ENCODE measurements at places on chromosomes 6 and 20.

GRCh38 chr6:70113171-70113570 is 189.7 kb downstream of the COL9A1 start:
- no peak for DNase-seq

DNA sequence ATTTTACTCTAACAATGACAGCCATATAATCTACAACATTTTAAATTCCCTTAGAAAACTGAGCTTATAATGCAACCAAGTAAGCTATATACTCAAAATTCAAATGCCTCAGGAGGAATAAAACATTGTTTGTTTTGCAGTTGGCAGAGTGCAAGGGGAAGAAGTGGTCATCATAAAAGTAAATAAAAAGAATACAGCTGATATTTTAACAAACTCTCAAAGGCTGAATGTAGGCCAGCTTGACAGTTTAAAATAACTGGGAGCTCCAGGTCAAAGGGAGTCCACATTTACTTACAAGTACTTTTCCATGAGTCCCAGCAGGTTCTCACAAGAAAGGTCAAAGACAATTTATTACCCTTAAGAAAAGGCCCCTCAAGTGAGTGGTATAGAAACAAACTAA is 589.8 kb downstream of the BCKDHB start:
- DNase-seq: no peak

- DNase-seq: no peak
These were observed 491.4 kb downstream of the LMBRD1 start for GRCh38 chr6:69305456-69305855.

GRCh38 chr6:109121411-109121810 is 26.1 kb downstream of the CEP57L1 start:
- no peak for DNase-seq

- DNase-seq: no peak
These were observed 8.8 kb downstream of the DEFB129 start for GRCh38 chr20:235891-236290.

- DNase-seq: no peak
These were observed 86.4 kb upstream of the CLDN20 start for GRCh38 chr6:155177363-155177961.

DNA sequence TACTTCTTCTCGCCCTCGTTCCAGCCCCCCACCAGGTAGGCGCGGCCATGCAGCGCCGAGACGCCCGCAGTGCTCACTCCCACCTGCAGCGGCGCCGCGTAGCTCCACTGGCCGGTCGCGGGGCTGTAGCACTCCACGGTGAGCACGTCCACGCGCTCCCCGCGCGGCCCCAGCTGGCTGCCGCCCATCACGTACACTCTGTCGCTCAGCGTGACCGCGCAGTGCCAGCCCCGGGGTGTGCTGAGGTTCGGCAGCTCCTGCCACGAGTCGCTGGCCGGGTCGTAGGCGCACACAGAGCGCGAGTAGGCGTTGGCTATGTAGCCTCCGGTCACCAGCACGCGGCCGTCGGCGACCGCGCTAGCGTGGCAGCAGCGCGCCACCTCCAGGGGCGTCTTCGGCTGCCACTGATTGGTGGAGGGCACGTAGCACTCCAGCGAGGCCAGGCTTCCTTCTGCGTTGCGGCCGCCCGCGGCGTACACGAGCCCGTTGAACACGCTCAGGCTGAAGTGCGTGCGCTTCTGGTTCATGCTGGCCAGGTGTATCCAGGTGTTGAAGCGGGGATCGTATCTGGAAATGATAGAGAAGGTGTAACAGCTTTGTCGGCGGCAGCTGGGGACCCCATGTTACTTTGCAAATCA is 13.7 kb downstream of the KLHL31 start:
- DNase-seq: peak; percentile 94

GRCh38 chr6:135170849-135171248 is 10.3 kb upstream of the MYB start:
- DNase-seq: no peak

- no peak for DNase-seq
These were observed 455.0 kb downstream of the RFPL4B start for GRCh38 chr6:112802144-112802543.

GRCh38 chr20:34389206-34389953 is 26.3 kb downstream of the ITCH start:
- DNase-seq: no peak

DNA sequence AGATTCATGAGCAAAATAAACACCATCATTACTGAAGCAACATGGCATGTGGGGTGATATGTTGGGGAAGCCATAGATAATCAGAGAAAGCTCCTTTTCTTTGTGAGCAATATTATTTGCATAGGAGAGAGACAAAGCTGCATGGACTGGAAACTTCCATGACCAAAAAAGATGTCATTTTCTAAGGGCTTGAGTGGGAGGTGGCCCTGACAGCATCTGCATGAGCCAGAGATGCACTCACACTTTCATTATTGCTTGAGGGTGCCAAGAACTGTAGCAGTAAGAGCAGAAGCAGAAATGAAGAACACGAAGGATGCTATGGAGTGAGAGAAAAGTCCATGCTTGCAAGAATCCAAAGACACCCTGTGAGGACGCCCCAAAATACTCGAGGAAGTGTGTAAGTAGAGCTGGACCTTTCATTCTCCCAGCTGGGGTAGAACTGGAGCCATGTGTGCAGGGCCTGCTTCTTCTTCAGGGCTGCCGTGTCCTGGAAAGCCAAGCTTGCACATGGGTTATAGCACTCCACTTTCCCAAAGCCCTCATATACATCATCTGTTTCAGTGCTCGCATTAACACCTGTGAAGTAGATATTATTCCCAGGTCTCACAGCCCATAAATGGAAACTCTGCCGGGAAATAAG is 851.2 kb downstream of the DHX35 start:
- DNase-seq: no peak

DNA sequence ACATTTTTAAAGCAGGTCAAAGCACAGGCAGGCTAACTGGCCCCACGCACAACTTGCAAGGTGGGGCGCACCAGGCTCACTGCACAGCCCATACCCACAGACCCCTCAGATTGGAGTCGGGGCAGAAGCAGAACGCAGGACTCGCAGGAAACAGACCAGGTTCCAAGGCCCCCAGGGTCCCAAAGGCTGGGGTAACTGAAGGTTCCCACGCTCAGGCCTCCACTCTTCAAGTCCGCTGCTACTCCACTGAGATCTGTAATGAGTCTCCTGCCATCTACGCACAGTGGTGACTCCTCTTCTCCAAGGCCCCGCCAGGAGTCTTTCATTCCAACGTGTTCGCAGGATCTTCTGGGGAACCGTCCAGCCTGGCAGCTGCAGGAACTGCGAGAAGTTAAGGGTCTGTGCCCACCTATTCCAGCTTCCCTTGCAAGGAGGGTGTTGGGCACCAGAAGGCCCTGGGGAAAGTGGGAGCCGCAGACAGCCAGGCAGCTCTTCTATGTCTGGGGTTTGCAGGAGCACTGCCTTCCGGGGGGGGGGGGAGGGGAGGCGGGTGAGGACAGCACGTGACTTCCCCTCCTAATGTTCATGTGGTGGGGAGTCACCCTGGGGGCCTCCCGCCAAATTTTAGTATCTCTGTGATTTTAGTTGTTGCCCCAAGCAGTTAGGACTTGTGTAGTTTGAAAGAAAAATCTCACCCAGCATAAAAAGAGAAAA is 2.0 kb upstream of the TAF4 start:
- DNase-seq: no peak

- no peak for DNase-seq
These were observed 30.0 kb upstream of the PHACTR2 start for GRCh38 chr6:143647732-143648131.

DNA sequence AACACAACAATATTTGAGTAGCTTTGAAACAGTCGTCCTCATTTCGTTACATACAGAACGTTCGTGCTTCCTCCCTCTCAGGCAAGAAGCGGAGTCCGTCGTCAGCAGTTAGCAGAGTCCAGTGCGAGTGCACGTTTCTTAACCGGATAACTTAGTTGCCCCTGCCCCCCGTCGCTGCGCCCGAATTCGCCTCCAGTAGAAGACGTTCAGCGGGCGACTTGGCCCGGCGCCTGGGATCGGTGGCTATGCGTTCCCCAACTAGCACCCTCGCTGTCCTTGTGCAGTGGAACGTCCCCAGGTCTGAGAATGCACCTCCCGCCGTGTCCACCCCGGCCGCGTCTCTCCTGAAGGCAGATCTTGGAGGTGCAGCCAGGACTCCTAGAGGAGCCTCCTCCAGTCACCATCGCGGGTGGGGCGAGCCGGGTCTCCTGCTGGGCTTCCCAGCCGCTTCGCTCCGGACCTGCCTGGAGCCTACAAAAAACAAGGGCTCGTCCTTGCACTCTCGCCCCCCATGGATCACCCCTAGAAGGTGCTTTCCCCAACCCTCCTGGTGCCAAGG is 910 bp upstream of the PCSK2 start:
- DNase-seq: no peak

DNA sequence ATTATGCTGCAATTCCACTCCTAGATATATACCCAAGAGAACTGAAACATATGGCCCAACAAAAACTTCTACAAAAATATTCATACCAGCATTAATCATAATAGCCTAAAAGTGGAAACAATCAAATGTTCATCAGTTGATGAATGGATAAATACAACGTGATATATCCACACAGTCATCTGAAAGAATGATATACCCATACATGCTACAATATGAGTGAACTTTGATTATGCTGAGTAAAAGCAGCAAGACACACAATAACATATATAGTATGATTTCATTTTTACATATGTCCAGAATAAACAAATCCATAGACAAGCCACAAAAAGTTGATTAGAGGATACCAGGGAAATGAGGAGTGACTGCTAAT is 30.7 kb downstream of the CDK19 start:
- DNase-seq: no peak

GRCh38 chr6:43339168-43339567 is 30.3 kb downstream of the ZNF318 start:
- no peak for DNase-seq

GRCh38 chr6:11730641-11731040 is 48.0 kb downstream of the ADTRP start:
- DNase-seq: no peak

GRCh38 chr6:35710241-35710847 is 21.6 kb upstream of the FKBP5 start:
- no peak for DNase-seq

DNA sequence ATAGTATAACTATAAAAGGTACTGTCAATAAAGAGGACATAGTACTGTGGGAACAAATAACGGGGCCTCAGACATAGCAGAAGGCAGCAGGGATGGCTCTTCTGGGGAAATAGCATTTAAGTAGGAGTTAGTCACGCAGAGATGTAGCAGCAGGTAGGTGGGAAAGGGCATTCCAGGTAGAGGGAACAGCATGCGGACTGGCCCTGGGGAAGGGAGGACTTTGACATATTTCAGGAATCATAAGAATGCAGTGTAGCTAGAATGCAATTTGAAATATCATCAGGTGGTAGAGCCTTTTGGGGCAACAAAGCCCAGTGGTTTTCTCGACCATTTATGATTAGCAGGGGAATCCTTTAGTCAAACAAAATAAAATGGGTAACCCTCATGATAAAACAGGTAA is 191.1 kb downstream of the SLC24A3 start:
- no peak for DNase-seq

- no peak for DNase-seq
These were observed 711 bp upstream of the SIRT5 start for GRCh38 chr6:13573669-13574110.

DNA sequence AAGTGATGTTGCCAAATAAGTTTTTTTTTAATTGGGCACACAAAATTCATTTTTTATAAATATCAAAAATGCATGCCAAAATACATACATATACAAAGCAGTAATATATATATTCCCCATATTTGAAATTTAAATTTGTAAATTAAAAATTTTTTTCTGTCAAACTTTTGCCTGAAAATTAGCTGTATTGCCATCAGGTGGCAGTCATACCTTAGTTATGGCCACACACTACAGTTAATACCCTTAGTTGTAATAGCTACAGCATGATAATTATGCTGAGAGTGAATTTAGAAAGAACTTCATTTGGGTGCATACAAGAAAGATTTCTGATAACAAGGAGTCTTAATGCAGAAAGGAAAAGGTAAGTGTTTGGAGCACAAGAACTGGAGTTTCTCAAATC is 46.2 kb upstream of the SDHAF4 start:
- DNase-seq: no peak

DNA sequence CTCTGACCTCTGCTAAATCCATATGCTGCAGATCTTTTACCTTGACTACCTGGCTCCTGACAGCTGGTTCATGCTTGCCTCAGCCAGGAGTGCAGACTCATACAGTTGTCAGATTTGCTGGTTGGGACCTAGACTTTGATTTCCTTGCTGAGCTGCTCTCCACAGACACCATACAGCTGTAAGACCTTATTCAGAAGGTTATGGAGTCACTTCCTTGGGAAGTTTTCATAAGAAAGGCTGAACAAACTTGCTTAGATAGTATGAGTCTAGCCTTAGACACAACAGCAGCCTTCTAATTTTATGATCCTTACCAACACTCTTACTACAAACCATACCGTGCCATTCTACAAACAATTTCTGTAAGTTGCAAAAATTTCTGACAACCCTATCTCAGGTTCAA is 102.9 kb downstream of the EDN1 start:
- no peak for DNase-seq

GRCh38 chr6:44842616-44843015 is 455.1 kb downstream of the CDC5L start:
- no peak for DNase-seq

GRCh38 chr6:143333749-143334520 is 116.6 kb downstream of the ADAT2 start:
- DNase-seq: no peak

DNA sequence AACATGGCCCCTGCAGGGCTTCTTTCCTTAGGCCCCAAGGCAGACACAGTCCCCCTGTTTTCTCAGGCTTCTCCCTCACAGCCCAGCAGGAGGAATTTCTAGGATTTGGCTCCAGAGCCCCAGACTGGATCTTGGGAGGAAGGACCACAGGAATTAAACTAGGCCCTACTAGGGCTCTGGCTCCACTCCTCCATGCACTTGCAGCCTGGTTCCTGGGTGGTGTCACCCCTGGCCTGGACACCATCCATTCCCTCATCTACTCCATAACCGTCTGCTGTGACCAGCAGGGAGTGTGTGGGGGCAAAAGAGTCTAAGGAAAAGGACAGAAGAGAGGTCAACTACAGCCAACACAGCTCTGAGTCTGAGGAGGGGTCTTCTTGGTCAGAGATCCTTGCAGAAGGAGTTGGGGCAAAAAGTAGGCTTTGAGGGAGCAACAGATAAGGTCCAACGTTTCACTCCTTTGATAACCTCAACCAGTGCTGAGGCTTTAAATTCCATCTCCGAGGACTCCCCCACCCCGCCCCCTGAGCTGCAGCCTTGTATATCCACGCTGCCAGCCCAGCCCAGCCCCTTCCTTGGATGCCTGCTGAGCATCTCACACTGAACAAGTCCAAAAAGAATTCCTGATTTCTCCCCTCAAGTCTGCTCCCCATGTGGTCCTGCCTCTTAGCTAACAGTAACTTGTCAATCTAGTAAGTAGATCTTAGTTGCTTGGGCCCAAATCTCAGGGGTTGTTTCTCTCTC is 27.9 kb upstream of the SPDEF start:
- peak; percentile 81 for DNase-seq

- DNase-seq: no peak
These were observed 41.5 kb upstream of the SRF start for GRCh38 chr6:43129434-43130194.

- DNase-seq: no peak
These were observed 72.1 kb downstream of the CBFA2T2 start for GRCh38 chr20:33561692-33562601.

GRCh38 chr6:25431975-25432307 is 152.8 kb downstream of the CARMIL1 start:
- DNase-seq: no peak

Measured in mesenteric fat pad (tissue), 1 donor.